DMS153 (cell line): ENCODE measurements at places on chromosomes 3 and 15.

GRCh38 chr15:79682851-79683288, 213.9 kb downstream of the MTHFS start:
- no peak for DNase-seq

- DNase-seq: no peak
These were observed 7.2 kb downstream of the RNF13 start for GRCh38 chr3:149820183-149820582.

DNA sequence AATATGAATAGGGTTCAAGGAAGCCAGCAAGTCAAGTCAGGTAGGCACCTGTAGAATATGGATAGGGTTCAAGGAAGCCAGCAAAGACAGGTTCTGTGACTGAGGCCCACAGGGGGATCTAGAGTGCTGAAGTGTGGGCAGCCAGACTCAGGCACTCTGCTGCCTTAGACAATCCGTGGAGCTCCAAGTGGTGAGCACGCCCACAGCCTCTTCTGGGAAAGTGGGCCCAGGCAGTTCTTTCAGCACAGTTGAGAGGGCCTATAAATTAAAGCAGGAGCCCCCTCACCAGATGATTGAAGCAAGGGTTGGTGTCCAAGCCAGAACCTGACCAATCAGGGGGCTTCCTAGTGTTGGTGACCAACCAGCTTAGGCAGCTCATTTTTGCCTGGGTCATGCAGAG, 51.0 kb downstream of the ANP32A start:
- DNase-seq: no peak

DNA sequence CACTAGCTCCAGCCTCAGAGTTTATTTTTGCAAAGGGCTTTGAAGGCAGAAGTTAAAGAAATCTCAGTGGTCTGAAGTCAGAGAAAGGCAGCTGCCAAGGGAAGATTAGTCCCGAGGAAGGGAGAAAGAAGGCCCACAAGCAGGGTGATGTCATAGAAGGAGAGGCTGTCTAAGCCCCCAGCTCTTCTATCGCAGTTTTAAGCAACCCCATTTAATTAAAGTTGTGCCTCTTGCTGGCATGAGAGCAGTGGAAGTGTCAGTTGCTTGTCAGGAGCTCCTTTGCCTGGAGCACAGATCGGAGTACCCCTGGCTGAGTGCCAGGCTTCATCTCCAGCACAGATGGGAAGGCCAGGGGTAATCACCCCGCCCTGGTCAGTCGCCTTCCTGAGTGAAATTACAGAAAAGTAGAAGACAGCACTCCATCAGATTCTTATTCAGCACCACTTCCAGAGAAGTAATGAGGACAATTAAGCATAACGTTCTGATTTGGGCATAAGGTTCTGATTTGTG, 530.7 kb downstream of the EPHB1 start:
- no peak for DNase-seq

DNA sequence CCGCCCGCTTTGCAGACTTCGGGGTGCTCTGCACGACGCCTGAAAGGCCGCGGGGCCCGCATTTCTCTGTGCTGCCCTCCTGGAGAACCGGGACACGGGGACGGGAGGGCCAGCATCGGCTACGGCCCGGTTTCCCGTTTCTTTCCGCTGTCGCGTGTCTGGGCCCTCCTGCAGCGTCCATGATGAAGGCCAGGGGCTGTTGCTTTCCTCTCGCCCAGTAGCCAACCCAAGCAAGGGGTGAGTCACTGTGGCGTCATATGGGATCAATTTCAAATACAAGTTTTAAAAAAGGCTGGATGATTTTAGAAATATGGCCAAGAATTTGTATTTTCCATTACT, 435 bp downstream of the SLC35G2 start:
- DNase-seq: peak; percentile 34

DNA sequence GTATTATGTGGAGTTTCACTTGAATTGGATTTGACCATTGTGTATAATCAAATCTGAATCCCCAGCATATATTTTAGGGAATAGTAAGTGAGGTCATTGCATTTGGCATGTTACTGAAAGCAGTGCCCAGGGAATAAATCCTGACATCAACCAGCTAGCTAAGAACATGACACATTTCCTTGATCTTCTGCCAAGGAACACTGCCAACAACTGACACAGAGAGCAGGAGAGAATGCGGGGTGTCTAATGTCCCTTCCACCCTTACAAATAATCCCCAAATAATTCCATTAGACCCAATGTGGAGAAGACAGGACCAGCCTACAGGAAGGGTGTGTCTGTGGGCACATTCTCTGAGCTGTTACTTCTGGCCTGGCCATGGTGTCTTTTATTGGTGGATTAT, 30.6 kb upstream of the UBE3A start:
- no peak for DNase-seq

- DNase-seq: no peak
These were observed 239.0 kb upstream of the TRIM42 start for GRCh38 chr3:140438736-140439470.

DNA sequence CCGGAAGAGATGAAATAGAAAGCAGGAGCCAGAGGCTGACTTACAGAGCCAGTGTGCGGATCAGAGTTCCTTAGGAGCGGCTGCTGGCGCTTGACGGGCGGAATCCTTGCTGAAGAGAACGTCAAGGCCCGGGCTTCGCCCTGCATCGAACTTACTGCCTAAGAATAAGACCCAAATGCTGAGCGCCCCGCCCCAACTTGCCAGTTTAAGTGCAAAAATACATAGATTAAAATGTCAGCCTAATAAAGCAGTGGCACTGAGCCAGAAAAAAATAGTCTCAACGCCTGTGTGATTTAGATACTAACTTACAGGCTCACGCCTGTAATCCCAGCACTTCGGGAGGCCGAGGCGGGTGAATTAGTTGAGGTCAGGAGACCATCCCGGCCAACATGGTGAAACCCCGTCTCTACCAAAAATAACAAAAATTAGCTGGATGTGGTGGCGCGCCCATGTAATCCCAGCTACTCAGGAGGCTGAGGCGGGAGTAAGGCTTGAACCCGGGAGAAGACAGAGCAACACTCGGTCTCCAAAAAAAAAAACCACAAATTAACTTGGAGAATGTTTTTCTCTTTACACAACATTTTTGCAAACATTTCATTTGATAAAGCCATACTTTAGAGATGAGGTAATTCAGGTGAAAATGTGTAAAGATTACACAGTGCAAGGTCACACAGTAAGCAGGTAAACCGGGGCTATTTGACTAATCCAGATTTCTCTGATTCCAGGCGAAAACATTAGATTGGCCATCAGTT, 1.2 kb upstream of the UBP1 start:
- DNase-seq: no peak

GRCh38 chr15:92586966-92587365, 68.6 kb downstream of the FAM174B start:
- DNase-seq: no peak

GRCh38 chr3:41148478-41148877, 50.8 kb upstream of the CTNNB1 start:
- DNase-seq: no peak

GRCh38 chr3:151875759-151876158, 2.3 kb downstream of the SUCNR1 start:
- DNase-seq: no peak

- no peak for DNase-seq
These were observed 75.1 kb upstream of the PHLDB2 start for GRCh38 chr3:111784001-111784400.

GRCh38 chr3:107212618-107213017, 164.6 kb upstream of the CCDC54 start:
- DNase-seq: no peak

- no peak for DNase-seq
These were observed 274.5 kb downstream of the SLC9A9 start for GRCh38 chr3:143573610-143574303.

DNA sequence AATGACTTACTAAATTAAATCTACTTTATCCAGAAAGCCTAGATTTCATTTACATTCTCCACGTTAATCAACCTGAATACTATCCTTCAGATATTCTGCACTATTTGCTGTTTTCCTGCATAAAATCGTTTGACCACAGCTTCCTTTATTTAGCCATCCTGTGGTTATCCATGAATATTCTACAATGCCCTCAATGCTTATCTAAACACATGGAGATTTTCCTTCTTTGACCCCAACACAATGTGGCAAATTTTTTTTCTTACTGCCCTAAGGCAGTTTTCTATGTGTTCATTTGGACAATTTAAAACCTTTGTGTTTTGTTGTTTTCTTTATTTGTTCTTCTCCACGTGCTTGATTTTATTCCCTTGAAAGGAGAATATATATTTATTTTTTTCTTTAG, 495.5 kb upstream of the ROBO1 start:
- DNase-seq: no peak

DNA sequence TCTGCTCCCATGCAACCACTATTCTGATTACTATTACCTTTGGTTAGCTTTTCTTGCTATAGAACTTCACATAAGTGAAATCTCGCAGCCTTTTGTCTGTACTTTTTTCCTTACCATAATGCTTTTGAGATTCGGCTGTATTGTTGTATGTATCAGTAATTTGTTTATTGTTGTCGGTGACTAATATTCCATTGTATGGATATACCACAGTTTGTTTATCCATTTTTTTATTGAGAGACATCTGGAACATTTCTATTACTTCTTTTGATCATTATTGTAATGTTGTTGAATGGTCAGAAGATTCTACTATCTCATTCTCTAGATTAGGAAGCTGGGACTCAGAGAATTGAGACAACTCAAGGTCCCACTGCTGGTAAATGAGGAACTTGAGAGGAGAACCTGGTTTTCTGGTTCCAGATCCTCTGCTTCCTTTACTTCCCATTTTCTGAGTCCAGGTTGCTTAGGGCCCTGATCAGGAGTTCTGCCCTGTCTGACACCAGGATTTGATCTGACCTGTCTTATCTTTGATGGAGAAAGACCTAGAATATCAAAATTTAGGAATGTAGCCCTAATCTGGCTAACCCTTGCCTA, 18.2 kb upstream of the SPTSSB start:
- no peak for DNase-seq

DNA sequence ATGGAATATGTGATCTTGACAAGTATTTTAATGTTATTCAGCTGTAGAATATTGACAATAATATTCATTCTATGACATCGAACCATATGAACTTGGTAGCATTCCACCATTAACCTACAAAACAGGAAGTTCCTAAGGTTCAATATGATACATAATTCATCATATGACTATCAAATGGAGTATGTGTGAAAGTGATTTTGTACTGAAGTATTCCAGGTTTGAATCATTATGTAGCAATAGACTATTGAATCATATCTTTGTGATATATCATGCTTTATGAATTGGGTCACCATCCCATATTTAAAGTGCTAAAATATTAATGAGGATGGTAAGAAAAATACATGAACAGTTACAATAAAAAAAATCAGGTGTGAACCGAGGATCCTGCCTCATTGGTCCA, 95.1 kb downstream of the TP63 start:
- no peak for DNase-seq

DNA sequence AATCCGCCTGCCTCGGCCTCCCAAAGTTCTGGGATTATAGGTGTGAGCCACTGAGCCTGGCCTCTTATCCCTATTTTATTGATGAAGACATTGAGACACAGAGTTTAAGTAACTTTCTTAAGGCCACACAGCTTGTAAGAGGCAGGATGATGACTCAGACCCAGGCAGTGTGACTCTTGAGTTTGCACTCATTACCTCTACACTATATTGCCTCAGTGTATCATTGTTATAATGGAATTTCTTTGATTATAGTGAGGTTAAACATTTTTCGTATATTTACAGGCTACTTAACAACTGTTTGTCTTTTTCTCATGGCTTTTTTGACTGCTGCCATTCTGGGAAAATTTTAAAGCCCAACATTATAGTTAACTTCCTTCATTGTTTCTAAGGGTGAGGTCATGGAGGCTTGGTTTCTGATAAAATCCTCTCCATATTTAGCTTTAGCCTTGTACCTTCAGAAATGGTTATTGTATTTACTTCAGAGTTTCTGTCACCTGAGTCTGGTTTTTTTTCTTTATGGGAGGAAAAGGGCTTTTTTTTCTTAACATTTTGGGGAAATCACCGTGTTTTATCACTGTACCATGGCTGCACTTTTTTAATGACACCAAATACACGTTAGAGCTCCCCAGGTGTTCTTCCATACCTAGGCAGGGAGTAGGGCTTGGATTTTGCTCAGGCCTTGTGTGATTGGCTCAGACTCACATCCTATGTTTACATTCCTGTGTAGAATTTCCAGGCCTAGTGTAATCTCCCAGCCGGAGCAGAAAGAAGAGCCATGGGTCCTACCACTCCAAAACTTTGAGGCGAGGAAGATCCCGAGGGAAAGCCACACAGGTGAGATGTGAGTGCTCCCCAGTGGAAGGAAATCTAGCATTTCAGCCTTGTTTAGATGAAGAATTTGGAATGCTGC, 6.3 kb downstream of the ZNF774 start:
- no peak for DNase-seq

DNA sequence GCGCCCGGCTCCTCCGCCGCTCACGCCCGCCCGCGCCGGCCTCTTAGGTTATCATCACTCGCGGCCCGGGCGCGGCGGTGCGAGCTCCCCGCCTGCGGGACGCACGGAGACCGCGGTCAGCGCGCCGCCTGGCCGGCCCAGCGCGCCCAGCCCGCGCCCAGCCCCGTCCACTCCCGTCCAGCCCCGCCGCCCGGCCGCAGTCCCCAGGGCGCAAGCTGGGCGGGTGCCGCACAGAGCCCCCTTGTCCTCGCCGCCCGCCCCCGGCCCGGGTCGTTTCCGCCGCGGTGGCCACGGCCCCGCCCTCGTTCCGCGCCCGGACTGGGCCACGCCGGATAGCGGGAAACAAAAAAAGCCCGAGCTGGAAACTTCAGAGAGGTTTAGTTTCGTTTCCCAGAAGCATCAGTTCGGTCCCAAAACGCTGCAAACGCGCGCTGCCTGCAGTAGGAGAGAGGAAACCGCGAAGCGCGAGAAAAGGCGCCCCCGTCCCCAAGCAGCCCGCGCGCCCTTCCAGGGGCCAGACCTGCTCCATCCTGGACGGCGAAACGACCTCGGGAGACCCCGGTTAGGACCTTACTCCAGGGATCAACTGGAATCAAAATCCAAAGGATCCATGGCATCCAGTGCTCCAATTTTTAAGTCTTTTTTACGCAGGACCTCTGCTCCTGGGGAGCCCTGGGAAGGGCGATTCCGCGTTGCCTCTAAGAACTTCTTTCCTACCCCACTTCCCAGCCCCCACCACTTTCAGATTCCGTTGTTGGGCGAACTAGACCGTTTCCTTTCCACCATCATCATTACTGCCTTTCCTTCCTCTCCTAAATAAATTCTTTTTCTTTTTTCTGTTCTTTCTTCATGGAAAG, at the start of gene ATP10A:
Gene ATP10A (minus strand): TSS at position 217 of the 857 bp plus-strand sequence. CDS start 231 bp downstream, outside the sequence.
- DNase-seq: no peak

GRCh38 chr3:128493570-128494366, 767 bp upstream of the GATA2 start:
- no peak for DNase-seq

DNA sequence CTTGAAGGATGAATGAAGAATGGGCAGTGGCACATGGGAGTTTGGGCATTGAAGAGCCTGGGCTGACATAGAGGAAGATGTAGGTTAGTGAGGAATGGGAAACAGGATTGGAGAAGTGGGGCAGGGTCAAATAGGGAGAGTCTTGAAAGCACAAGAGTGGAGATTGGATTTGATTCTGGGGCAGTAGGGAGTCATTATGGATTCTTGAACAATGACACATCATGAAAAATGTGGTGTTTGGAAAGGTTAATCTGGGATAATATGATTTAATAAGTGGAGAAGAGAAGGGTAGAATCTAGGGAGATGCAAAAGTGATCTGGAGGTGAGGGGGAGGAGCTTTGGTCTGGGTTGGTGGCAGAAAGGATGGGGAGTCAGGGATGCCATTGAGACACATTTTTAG, 45.4 kb upstream of the ROPN1 start:
- no peak for DNase-seq

- DNase-seq: no peak
These were observed 32.4 kb upstream of the SNX4 start for GRCh38 chr3:125552401-125552800.

- no peak for DNase-seq
These were observed 114.4 kb downstream of the MBNL1 start for GRCh38 chr3:152383136-152383606.

GRCh38 chr15:73946046-73946721, 19.9 kb downstream of the LOXL1 start:
- no peak for DNase-seq
